Urothelium cell line (cell line): ENCODE measurements at places on chromosomes 4 and X.

- DNase-seq = no peak
Measured at GRCh38 chr4:94819371-94820168, 61.8 kb downstream of the BMPR1B start.

- DNase-seq = no peak
Measured at GRCh38 chrX:108447303-108447702, 7.7 kb downstream of the COL4A5 start.

DNA sequence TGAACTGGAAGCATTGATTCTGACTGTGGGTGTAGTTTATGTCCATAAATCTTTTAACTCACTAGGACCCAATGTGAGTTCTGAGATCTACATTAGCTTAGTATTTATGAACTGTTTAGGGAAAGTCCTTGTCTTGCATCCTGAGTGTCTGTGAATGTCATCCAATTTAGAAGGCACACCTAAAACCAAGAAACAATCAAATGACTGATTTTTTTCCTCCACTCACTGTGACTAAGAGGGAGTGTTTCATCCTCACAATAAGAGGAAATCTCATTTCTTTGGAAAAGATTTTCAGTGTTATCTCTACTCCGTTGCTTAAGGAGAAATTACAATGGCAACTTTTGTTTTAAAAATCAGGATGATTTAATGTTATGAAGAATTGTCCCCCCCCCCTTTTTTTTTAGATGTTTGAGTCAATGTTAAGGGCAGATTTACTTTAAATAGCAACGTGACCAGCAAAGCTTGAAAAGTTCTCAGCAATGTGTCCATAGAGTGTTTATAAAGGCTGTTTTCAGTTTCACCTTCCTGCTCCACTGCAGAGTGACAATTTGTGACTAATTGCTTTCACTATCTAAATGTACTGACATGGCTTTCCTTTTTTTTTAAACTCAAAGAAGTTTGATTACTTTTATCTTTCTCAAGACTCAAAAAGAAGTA lies 173.0 kb downstream of the SPCS3 start:
- DNase-seq = no peak

GRCh38 chr4:76302826-76303438 lies 3.6 kb upstream of the STBD1 start:
- no peak for DNase-seq

GRCh38 chr4:48633657-48634056 lies 143.6 kb downstream of the ZAR1 start:
- DNase-seq = no peak

- DNase-seq = no peak
Measured at GRCh38 chr4:158863296-158863695, 94.5 kb downstream of the FNIP2 start.

DNA sequence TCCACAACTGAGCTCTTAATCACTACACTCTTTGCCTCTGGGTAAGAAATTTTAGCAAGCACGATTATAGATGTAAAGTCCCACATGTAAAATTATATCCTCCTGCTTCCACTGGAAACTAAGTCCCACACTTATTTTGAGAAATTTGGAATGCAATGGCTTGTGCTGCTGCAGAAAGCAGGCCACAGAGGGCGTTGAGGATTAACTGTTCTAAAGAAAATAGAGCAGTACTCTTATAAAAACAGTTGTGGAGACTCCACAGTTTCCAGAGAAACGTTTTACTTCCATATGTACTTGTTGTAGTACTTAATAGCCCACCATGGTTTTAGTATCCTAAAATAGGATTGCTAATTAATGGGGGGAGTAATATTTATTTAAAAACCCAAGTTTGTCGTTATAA lies 1.7 kb upstream of the CENPC start:
- DNase-seq = no peak

GRCh38 chrX:135432453-135432852 lies 10.7 kb downstream of the SMIM10L2A start:
- no peak for DNase-seq

- no peak for DNase-seq
Measured at GRCh38 chr4:145782756-145783155, 102.8 kb downstream of the C4orf51 start.

DNA sequence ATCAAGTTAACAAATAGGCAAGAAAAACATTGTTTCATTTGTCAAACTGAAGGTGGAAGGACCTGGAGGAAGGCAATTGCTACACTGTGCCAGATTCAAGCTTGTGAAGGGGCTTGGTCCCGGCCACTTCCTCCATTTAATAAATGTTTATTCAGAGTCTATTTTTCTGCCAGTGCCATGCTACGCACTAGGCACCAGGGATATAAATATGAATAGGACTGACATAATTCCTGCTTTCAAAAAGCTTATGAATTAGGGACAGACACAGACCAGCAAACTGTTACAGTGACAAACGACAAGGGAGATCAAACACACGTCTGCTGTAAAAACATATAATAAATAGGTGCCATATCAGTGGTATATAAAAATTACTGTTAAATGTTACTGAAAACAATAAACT lies 571 bp downstream of the TLR6 start:
- no peak for DNase-seq
